CD4-positive, alpha-beta memory T cell (primary cell): ENCODE measurements at places on chromosomes 12 and 14.
A peak's percentile ranks its signal among the peaks of the same experiment; 100 is the strongest.

DNA sequence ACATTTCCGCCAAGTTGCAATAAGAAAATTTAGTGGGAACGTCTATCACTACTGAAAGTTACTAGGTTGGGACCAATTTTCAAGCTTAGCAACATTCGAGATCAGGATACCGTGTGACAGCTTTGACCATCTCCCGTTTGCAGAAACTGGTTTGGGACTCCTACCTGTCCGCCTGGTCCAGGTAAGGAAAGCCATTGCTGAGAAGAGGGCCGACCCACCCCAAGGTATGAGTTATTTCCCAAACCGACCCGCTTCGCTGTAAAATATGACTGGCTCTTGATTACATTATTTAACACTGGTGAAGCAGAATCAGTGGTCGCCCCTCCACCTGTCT is 271 bp downstream of the DNAI7 start:
- DNase-seq: no peak

GRCh38 chr14:103292426-103293374 is 41.3 kb upstream of the EIF5 start:
- peak; percentile 56 for DNase-seq

DNA sequence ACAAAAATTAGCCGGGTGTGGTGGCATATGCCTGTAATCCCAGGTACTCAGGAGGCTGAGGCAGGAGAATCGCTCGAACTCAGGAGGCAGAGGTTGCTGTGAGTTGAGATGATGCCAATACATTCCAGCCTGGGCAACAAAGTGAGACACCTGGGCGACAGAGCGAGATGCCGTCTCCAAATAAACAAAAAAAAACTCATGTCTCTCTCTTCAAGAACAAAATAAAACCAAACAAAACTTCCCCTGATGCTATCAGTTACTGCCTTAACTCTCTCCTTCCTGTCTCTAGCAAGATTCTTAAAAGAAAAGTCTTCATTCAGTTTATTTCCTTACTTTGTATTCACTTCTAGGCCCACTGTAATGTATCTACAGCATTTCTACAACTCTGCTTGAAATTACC is 20.8 kb downstream of the KLHL28 start:
- DNase-seq: peak; percentile 54

DNA sequence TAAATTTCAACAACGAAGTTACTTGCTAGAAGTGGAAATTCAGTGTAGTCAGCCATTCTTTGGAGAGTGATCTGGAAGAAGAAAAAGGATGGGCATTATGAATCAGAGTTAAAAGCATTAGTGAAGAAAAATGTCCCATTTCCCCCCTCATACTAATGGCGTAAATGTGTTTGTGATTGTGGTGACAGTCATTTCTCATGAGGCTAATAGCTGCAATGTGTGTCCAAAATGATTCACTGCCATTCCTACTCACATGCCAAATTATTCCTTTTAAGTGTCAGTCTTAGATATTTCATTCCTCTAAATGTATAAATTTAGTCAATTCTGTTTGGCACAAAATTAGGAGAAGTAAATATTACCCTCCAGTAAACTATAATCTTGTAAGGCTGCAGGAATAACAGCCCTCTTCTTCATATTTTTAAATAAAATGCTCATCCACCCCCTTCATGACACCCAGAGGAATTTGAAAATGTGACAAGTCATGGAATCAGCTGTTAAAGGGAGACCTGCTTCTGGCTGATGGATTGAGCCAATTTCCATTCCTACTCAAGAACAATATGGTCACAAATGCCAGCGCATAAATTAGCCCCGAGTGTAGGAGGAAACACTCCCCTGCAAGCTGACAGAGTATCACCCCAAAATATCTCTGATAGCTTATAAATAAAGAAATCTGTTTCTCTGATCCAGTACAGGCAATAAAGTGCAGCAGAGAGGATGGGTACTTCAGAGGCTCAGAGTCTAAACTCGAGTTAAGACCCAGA is 912.3 kb upstream of the SEL1L start:
- no peak for DNase-seq

DNA sequence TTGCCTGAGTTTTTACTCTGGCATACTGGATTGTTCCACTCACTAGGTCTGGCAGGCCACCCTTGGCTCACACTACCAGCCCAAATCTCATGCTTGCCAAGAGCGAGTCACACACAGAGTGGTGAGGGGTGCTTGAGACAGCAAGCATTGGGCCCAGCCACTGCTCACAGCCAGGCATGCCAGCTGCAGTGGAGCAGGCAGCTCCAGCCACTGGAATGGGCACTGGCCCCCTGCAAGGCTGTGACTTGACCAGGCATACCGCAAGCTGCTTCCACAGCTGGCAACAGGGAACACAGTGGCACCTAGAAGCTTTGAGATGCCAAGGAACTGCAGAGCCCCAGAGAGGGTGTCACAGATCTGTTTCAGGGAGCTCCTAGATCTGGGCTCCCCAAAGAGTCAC is 488.5 kb downstream of the LRFN5 start:
- no peak for DNase-seq

GRCh38 chr14:80615831-80616230 is 325.7 kb downstream of the CEP128 start:
- DNase-seq: no peak

GRCh38 chr12:75711271-75711670 is 199.9 kb upstream of the KRR1 start:
- no peak for DNase-seq

DNA sequence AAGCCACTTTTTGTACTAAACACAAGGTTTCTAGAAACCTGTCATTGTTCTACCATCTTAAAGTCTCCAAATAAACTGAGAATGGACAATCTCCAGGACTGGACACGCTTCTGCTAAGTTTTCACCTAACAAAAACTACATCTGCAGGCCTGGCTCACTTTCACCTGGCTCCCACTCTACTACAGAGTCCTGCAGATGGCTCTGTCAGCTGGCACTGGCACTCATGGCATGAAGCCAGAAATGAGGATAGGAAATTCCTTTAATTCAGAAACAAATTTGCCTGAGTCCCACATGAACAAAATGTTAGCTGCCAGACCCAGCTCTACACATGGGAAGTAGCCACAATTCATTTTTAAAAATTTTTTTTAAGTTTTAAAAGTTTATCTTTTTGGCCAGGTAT is 42.1 kb downstream of the STXBP6 start:
- DNase-seq: no peak

DNA sequence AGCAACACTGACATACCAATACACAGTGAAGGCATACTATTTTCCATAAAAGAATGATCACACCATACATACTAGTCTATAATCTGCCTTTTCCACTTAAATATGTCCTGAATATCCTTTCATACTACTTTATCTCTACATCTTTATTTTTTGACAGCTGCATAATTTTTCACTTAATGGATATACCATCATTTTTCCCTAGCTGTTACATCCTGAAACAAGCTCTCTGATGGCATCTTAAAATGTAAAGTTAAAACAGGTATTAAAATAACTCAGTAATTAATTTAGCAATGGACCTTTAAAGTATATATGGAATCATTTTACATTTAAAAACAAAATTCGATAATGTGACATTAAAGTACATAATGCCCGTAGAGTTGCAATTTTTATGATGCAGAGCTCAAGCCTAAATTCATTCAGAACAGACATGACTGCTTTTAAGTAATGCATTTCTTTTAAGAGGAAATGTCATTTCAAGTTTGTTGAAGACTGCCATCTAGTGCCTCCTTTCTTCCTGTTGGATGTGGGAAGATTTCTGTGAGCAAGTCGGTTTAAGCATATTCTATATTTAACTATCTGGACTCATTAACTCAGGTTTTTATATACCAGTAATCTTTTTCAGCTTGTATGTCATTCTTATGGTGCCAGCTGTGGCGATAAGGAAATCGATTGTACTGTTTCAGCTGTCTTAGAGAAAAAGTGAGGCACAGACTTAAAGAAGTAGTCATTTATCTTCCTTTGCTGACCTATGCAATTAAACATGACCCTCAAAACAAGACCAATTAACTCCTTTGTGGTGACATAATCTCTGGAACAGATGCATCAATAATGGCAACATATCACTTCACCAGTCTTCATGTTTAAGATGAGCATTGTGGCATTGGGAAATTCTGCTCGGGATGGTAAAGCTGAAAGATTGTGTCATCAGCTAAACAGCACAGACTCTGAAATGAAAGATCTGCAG is 20.3 kb downstream of the PRICKLE1 start:
- no peak for DNase-seq

- DNase-seq: no peak
These were observed 7.5 kb downstream of the PSMC1 start for GRCh38 chr14:90263748-90264449.

GRCh38 chr14:30725763-30726162 is 103.6 kb downstream of the SCFD1 start:
- no peak for DNase-seq

- no peak for DNase-seq
These were observed 247.6 kb downstream of the RPAP3 start for GRCh38 chr12:47458279-47458678.

DNA sequence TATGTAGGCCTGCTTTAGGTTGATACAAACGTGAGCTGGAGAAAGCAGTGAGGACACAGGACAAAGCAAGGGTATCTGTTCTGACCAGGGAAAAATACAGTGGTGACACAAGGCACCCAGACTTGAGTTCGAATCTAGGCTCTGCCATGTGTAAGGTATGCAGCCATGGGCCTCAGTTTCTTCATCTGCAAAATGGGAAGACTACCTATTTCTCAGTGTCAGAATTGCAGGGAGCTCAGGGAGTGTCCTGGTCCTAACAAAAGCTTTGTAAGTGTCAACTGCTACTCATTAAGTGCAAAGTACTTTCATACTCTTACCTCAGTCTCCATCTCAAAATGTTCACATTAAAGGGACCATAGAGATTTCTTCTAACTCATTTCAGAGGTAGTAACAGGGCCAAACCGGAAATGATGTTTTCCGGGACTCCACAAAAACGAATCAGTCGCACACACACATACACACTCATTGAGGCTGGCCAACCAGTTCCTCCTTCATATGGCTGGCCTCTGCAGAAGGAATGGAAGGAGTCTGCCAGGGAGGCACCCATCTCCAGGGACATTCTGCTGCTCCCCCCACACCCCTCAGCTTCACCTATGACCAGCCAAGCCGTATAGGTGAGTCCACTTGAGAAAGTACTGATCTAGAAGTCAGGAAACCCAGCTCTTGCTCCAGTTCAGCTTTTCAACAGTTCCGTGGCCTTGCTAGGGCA is 7.8 kb downstream of the CTDSP2 start:
- DNase-seq: no peak

- no peak for DNase-seq
These were observed 219.3 kb upstream of the EEA1 start for GRCh38 chr12:93148412-93148811.

- DNase-seq: no peak
These were observed 22.5 kb downstream of the YBX3 start for GRCh38 chr12:10700581-10700980.

- DNase-seq: no peak
These were observed 10.3 kb upstream of the SERPINA3 start for GRCh38 chr14:94601884-94602391.

- no peak for DNase-seq
These were observed 67.3 kb downstream of the STXBP6 start for GRCh38 chr14:24982472-24983155.

DNA sequence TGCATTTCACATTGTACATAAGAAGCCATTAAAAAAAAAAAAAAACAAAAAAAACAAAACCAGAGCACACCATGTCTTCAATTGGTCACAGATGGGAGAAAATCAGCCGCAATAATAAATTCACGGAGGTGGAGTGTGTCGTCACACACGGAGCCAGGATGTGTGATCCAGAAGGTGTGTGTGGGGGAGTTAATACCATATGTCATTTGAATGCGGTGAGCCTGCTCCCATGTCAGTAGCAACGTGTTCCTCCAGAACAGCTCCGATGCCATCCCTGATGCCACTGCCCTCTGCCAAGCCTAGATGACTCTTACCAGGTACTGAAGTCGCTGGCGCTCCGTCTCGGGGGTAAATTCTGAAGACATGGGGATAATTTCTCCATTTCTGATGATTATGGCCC is 197.8 kb downstream of the PPM1H start:
- DNase-seq: no peak
